LHCN-M2 (cell line): ENCODE measurements at places on chromosomes 4 and X. TPM values are rescaled to one million over a fixed set of nuclear protein-coding genes. Genes with fewer than 3 reads are reported as not detected.

- DNase-seq, result no peak
These were observed 25.9 kb downstream of the UNC5C start for GRCh38 chr4:95522682-95523530.

GRCh38 chr4:75189711-75190335 lies 256.9 kb downstream of the PARM1 start:
- DNase-seq, result no peak

DNA sequence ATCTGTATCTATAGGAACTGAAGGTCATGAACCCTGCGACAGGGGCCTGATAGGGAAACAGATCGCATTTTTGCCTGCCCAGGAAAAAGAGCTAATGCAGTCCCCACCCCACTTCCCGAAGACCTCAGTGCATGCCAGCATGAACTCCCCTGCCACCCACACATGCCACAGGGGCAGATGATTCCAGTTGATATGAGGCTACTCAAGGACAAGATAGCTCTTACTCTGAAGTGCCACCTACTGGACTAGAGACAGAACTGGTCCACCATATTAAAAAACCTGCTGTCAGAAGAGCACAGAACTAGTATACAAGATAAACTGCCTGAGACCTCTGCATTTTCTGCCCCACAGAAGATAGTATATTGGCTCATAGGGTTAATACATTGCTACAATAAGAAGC lies 68.0 kb downstream of the YIPF7 start:
- no peak for DNase-seq

Gene CXCL11
- total RNA-seq, result 0.40 TPM in 1 of 2 replicates, not detected in the other

DNA sequence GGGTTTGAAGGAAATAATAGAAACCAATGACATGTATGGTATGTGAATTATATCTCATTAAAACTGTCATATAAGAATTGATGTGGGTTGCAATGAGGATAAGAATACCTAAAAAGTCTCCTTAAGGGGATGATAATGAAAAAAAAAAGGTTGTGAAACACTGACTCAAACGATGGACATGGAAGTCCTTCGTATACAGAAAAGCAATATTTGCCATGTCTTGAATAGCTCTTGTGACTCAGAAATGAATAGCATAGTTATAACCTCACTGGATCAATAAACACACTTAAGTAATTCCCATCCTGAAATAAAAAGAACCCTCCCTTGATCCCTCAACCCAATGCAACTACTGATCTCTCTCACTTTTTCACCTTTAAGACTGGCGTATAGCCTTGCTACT lies 89.7 kb downstream of the OPHN1 start:
- DNase-seq, result no peak

Gene EVC
- total RNA-seq, result 168 and 219 TPM in 2 replicates

Gene CDX4
- not detected in 2 replicates for total RNA-seq

DNA sequence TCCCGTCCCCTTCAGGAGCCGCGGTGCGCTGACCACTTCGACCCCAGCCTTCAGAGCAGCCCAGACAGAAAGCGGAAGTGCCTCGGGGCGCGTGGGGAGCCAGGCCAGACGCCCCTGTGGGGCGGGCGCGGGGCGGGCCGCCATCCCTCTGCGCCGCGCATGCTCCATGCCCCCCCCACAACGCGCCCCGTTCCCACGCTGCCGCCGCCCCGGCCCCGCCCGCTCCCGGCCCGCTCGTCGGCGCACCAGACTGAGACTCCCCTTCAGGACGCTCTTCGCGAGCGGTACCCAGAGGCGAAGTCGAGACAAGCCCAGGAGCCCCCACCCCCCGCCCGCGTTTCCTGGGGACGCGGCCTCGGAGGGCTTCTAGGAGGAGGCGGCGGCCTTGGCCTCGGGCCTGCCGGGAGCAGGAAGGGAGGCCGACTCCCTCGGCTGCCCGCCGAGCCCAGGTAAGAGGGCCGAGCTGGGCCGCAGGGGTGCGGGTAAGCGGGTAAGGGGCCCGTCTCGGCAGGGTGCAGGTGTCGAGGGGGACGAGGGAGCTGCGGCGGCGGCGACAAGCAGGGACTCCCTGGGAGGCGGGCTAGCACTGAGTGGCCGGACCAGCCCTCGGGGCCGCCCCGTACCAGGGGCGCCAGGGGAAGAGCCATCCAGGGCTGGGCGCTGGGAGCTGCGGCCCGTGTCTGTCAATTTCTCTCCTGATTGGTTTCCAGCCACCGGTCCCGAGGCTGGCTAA lies at the start of gene ZFP92:
TSS of gene ZFP92 (plus strand) at position 218 of the 733 bp plus-strand sequence. CDS start 6,851 bp downstream, outside the sequence.
- DNase-seq, result no peak

GRCh38 chr4:88693792-88694191 lies 3.8 kb downstream of the NAP1L5 start:
- no peak for DNase-seq

- no peak for DNase-seq
These were observed 61.6 kb downstream of the PACRGL start for GRCh38 chr4:20761826-20762225.

Gene FAM236C
- total RNA-seq, result not detected in 2 replicates

DNA sequence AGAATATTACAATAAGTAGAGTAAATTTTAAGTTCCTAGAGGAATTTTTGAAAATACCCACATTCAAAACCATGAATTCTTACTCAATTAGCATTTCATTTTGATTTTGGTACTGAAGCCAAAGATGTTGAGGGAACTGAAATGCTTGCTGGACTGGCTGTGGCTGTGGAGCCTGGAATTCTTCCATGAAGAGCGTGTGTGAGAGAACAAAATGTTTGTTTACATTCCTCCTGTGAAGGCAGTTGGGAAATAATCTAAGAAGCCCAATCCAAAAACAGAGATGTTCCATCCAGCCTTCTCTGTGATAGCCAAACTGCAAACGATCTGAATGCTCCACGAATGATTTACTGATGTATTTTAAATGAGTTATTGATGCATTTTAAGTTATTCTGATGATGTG lies 3.8 kb upstream of the ADH1B start:
- DNase-seq, result peak; percentile 35

Gene BEX2
- total RNA-seq, result 0.57 and 0.58 TPM in 2 replicates

Gene APLN
- total RNA-seq, result 6.7 and 7.3 TPM in 2 replicates

DNA sequence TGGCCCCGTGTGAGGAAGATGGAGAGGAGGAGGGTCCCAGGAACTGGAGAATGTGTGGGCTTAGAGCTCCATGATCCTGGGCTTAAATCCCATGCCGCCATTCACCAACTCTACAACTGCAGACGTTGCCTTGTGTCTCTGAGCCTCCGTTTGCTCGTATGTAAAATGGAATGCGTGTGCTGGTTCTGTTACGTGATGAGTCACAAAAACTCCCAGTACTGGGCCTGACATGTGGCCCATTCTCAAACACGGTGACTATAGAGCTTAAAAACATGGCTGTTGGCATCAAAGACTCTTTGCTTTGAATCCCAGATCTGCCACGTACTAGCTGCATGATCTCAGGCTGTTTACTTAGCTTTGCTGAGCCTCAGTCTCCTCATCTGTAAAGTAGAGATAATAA lies 13.0 kb upstream of the AFAP1 start:
- no peak for DNase-seq

GRCh38 chr4:38490753-38491446 lies 173.1 kb upstream of the KLF3 start:
- DNase-seq, result no peak

DNA sequence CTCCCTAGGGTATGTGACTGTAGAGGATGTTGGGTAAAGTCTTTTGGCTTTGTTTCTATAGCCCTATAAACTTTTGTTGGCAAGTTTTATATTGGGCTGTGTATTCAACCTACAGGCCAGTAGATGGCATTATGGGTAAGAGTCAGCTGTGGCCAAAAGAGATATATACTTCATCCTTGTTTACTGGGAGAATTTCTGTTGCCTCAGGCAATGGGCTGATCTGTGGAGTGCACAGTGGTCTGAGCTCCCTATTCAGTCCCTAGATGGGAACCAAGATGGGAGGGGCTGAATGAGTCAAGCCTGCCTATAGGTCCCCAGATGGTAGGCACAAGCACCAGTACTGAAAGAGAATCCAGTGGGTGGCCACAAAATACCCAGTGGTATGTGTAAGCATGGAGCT lies 580.6 kb downstream of the EPHA5 start:
- peak; percentile 48 for DNase-seq

- DNase-seq, result peak; percentile 22
These were observed 196.4 kb upstream of the RADX start for GRCh38 chrX:106415276-106415895.

Gene INTS6L
- total RNA-seq, result 2.6 and 6.1 TPM in 2 replicates

Gene GLOD5
- not detected in 2 replicates for total RNA-seq

DNA sequence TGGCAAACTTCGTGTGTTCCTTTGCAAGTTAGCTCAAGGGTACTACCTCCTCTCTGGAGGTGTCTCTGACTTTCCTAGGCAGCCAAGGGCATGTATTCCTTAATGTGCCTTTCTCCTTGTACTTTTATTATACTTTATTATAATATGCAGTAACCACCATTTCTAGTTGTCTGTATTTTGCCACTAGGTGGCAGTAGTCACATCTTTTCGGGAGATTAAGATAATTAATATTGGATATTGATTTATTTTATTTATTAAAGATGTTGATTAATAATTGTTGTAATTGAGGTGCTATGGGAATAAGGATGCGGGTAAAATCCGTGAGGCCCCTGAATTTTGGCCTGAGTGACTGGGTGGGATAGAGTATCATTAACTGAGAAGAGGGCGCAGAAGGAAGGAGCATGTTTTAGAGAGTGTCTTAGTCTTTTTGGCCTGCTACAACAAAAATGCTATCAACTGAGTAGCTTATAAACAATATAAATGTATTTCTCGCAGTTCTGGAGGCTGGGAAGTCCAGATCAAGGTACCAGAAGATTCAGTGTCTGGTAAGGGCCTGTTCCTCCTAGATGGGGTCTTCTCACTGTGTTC lies 153.3 kb downstream of the TMEM164 start:
- no peak for DNase-seq

Gene SPCS3
- total RNA-seq, result 94.5 and 95.1 TPM in 2 replicates

Gene DKK2
- total RNA-seq, result 0.58 and 0.63 TPM in 2 replicates

GRCh38 chr4:6575503-6576240 lies 683 bp downstream of the MAN2B2 start:
- DNase-seq, result no peak

Gene PTTG2
- not detected in 2 replicates for total RNA-seq

Gene OCIAD2
- total RNA-seq, result 11.0 and 12.2 TPM in 2 replicates

DNA sequence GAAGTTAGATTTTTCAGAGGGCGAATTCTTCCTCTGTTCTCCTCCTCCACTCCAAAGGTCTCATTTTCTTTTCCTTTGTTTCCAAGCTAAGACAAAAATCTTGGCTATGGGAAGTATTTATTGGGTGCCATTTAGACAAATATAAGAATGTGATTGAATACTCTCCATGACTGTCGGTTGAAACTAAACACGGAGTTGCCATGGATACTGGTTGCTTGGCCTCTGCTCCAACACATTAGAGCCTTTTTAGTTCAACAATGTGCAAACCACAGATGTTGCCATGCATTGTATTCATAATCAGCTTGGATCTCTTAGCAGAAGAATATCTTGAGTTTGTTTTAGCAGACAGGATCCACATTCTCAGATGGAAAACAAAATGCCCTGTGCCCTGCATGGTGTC lies 366.5 kb upstream of the LCORL start:
- DNase-seq, result no peak
